ENCODE measurements at places on chromosomes 12 and 14. TPM values are rescaled to one million over a fixed set of nuclear protein-coding genes. Genes with fewer than 3 reads are reported as not detected.

The ACOT6 gene
- 0.28 TPM for total RNA-seq

The PMEL gene
- 1.9 TPM for total RNA-seq

The CLEC4D gene
- total RNA-seq, result not detected

The KRT85 gene
- total RNA-seq, result not detected

The NTF3 gene
- not detected for total RNA-seq

The PRIM1 gene
- 21.9 TPM for total RNA-seq

The PSMC1 gene
- 151 TPM for total RNA-seq

The TMTC1 gene
- 5.1 TPM for total RNA-seq
